Stomach (tissue), 19 donors: ENCODE measurements at places on chromosomes 13 and 19. TPM values are rescaled to one million over a fixed set of nuclear protein-coding genes. Genes with fewer than 3 reads are reported as not detected.

The APOC4 gene
- not detected for total RNA-seq

- H3K27me3 ChIP-seq, result no peaks in the 10 kb centered on the region
- H3K4me1 ChIP-seq, result peaks cover 5% of the 10 kb centered on the region
- H3K27ac ChIP-seq, result no peak overlapping the region
Measured at GRCh38 chr13:34886987-34887386, 55.1 kb upstream of the NBEA start.

- H3K36me3 ChIP-seq, result no peaks in the 10 kb centered on the region
- no peaks in the 10 kb centered on the region for H3K27me3 ChIP-seq
- H3K4me1 ChIP-seq, result peaks cover 20% of the 10 kb centered on the region
Measured at GRCh38 chr19:4803736-4804695, 12.5 kb downstream of the FEM1A start.

The ZNF829 gene
- total RNA-seq, result 7.7 TPM

GRCh38 chr19:12769689-12770088 is 5.7 kb downstream of the HOOK2 start:
- H3K36me3 ChIP-seq, result peaks cover 35% of the 10 kb centered on the region
- H3K27me3 ChIP-seq, result no peaks in the 10 kb centered on the region
- peak overlapping the region; percentile 15 for H3K27ac ChIP-seq
- DNase-seq, result peak; percentile 85
- H3K4me1 ChIP-seq, result peaks cover 28% of the 10 kb centered on the region
- no peak overlapping the region for H3K4me3 ChIP-seq

DNA sequence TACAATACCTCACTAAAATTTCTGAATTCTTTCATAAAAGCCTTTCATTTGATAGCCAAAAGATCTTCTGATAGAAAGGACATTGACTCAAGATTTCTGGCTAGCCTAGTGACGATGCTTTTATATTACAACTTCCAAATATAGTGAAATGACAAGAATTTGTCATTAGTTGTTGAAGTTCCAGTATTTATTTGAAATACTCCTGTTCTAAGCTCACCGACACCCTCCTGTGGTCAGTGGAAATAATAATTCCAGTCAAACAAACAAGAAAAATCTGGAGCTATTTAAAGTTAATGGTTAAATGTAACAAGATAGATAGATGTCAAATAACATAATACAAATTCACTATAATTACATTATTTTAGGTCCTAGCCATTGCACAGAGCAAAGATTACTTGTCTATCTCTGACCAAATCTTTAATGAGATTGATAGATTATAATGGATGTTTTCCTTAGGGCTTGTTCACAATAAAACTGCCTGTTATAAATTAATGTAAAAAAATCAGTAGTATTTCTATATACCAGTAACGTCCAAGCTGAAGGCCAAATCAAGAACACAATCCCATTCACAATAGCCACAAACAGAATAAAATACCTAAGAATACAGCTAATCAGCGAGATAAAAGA is 195.5 kb downstream of the RGCC start:
- DNase-seq, result no peak
- H3K4me3 ChIP-seq, result no peak overlapping the region
- H3K36me3 ChIP-seq, result no peaks in the 10 kb centered on the region

GRCh38 chr13:99434258-99434788 is 66.9 kb upstream of the TM9SF2 start:
- H3K27ac ChIP-seq, result no peak overlapping the region
- DNase-seq, result peak; percentile 54
- no peaks in the 10 kb centered on the region for H3K27me3 ChIP-seq
- peaks cover 9% of the 10 kb centered on the region for H3K4me1 ChIP-seq

The GPR183 gene
- 19.3 TPM for total RNA-seq

The C19orf67 gene
- total RNA-seq, result not detected

GRCh38 chr19:6514926-6515544 is 12.9 kb upstream of the TUBB4A start:
- no peak for DNase-seq
- no peak overlapping the region for H3K4me3 ChIP-seq
- H3K27ac ChIP-seq, result no peak overlapping the region
